ENCODE measurements at places on chromosomes 16 and 17.

DNA sequence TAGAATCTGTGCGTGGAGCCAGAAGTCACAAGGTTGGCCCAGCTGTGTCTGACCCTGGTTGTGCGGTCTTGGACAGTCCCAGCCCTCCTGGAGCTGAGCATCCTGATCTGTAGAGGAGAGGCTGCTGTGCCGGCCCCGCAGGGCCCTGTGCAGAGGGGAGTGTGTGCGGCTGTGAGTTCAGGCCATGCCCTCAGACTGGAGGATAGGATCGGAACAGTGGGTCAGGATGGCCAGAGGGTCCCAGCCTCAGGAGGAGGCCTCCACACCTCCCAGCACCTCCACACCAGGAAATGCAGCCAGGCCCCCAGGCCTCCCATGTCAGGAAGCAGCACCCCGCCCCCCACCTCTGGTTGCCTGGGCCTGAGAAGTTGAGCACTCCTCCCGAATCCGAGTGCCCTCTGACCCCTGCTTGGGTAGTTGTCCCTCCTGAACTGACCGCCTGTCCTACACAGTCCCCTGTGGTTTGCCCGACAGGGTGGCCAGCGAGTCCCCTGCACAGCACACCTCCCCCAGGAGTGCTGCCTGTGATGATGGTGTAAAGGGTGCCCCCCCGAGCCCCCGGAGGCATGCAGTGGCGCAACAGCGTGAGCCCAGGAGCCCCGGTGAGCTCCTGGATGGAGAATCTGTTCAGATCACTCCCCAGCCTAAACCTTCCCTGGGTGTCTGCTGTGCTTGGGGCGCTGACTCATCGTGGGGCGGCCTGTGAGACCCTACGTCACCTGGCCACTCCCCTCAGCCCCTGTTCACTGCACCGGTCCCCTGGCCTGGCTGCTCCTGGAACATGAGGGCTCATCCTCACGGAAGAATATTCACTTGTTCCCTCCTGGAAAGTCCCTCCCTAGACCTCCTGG, 285.2 kb downstream of the SEC14L1 start:
- DNase-seq = peak; percentile 8

- no peak for DNase-seq
These were observed 2.9 kb upstream of the WIPI1 start for GRCh38 chr17:68460146-68460545.

DNA sequence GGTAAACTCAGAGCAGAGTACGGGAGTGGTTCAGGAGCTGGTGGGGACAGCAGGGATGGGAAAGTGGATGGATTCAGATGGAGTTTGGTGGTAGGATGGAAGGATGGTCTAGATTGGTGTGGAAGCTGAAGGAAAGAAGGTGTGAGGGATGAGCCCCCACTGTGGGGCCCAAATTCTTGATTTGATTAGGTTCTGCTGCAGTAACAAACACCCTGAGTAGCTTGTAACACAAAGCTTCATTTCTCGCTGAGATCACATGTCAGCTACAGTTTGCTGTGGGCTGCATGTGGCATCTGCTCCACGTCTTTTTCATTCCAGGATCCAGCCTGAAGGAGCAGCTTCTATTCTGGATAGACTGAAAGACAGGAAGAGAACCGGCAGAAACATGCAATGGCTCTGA, 143.8 kb downstream of the IRX3 start:
- DNase-seq = no peak

GRCh38 chr16:7820816-7821215, 488.2 kb downstream of the RBFOX1 start:
- DNase-seq = no peak

GRCh38 chr17:32910769-32911168, 17.2 kb upstream of the TMEM98 start:
- no peak for DNase-seq

DNA sequence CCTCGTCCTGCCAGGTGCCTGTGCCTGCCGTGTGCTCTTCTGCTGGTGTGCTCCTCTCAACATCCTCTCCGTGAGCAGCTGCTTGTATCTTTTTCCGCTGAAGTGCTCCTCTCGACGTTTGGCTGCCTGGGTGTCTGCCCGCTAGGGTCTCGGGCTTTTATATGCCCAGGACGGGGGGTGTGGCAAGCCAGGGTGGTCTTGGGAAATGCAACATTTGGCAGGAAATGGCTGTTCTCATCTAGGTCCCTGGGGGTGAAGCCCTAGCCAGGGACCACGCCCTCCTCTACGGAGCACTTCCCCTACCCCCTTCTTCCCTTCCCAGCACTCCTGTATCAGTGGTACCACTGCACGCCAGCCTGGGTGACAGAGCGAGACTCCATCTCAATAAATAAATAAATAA, 49.4 kb downstream of the IQCK start:
- DNase-seq = no peak
